Activated naive CD4-positive, alpha-beta T cell treated with anti-CD3 and anti-CD28 coated beads, Interleukin-2, amount 50 U/mL, for 72 hours (primary cell): ENCODE measurements at places on chromosomes 1 and 21. TPM values are rescaled to one million over a fixed set of nuclear protein-coding genes. Genes with fewer than 3 reads are reported as not detected.

RSPO1 gene
- not detected for total RNA-seq

STYXL2 gene
- not detected for total RNA-seq

CKS1B gene
- total RNA-seq = 202 TPM

DCDC2B gene
- 0.16 TPM for total RNA-seq

SPRR1A gene
- total RNA-seq = not detected

ALG14 gene
- 9.1 TPM for total RNA-seq

OR6N1 gene
- total RNA-seq = not detected

TP73 gene
- 0.30 TPM for total RNA-seq

CFHR5 gene
- total RNA-seq = not detected

CR1L gene
- total RNA-seq = 1.4 TPM

PLEKHM2 gene
- total RNA-seq = 46.5 TPM

CDA gene
- total RNA-seq = not detected

TBX19 gene
- 2.9 TPM for total RNA-seq

OR10X1 gene
- not detected for total RNA-seq

SPATA46 gene
- not detected for total RNA-seq

PTGS2 gene
- 0.41 TPM for total RNA-seq

ARID1A gene
- total RNA-seq = 116 TPM

TPTE gene
- total RNA-seq = not detected

PGBD5 gene
- not detected for total RNA-seq

RASAL2 gene
- total RNA-seq = not detected

LMX1A gene
- not detected for total RNA-seq

SYCP1 gene
- total RNA-seq = not detected

GBP6 gene
- 0.31 TPM for total RNA-seq
